ENCODE measurements at places on chromosomes 16 and 17.

DNA sequence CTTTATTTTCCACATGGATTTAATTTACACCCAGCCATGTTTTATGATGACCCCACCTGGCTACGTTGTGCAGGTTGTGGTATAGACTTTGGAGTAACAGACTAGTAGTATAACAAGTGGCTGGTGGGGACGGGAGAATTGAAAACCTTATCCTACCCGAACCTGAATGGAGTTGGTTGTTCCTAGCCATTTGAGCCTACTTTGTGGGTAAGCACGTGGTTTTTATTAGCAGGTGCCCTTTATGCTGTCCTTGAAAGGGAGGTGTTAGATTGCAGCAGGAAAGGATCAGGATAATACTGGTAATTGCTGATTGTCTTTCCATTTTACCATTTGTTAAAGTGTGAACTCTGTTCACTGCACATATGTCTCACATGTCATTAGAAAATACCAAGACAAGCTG, 31.9 kb upstream of the PHAF1 start:
- peak; percentile 64 for DNase-seq

DNA sequence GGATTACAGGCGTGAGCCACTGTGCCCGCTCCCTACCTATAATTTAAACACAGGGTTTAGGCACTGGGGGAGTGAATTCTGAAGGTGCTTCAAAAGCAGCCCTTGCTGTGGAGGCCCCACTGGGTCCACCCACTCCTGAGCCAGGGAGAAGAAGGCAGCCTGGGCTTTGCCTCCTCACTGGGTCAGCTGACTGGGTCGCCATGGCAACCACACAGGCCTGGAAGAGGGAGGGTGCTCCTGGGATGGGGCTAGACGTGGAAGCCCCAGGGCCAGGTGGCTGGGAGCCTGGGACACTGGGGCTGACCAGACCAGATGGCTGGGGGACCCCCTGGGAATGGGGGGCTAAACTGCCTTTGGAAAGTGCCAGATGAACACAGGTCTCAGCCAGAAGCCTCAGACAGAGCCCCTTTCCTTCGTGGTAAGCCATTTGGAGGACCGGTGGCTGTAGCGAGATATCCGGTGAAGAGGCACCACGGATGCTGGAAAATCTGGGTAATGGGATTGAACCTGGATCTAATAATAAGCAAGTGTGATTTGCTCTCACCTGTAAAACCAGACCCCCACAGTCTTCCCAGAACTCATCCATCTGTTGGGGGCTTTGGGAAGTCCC, 32.9 kb downstream of the TRARG1 start:
- DNase-seq = no peak

- DNase-seq = no peak
These were observed 14.9 kb downstream of the IRF8 start for GRCh38 chr16:85913688-85914422.

- peak; percentile 65 for DNase-seq
These were observed 62.0 kb upstream of the CRHR1 start for GRCh38 chr17:45722161-45722560.

- DNase-seq = no peak
These were observed 49.7 kb upstream of the ENDOV start for GRCh38 chr17:80365001-80365965.

Measured in myocyte (in vitro differentiated cells).